T-helper 2 cell (primary cell): ENCODE measurements at places on chromosomes 5 and 9.

- DNase-seq: no peak
These were observed 13.4 kb downstream of the AUH start for GRCh38 chr9:91348191-91348807.

- no peak for DNase-seq
These were observed 68.7 kb upstream of the WDR41 start for GRCh38 chr5:77560677-77561263.

DNA sequence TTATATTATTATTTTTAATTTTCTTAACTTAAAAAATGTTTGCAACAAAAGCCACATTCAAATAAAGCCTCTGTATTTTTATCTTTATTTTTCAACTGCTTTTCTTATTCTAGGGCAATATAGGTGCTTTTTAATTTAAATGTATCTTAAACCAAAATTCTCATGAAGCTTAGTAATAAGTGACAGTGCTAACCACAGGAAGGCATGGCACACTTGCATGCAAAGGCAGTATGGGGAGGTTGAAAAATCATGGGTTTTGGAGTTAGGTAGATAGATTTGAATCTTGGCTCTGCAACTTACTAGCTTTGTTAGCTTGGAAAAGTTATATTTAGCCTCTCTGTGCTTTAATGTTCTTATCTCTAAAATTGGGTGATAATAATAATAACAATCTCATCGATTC, 458.0 kb downstream of the DMAC1 start:
- DNase-seq: no peak

DNA sequence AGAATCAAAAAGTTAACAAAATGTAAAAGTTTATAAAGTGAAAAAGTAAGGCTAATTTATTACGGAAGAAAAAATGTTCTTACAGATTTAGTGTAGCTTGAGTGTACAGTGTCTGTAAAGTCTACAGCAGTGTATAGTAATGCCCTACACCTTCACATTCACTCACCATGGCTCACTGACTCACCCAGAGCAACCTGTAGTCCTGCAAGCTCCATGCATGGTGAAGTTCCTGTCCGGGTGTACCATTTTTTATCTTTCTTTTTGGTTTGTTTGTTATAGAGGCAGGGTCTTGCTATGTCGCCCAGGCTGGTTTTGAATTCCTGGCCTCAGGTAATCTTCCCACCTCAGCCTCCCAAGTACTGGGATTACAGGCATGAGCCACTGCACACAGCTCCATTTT, 93.6 kb downstream of the MED27 start:
- DNase-seq: no peak

DNA sequence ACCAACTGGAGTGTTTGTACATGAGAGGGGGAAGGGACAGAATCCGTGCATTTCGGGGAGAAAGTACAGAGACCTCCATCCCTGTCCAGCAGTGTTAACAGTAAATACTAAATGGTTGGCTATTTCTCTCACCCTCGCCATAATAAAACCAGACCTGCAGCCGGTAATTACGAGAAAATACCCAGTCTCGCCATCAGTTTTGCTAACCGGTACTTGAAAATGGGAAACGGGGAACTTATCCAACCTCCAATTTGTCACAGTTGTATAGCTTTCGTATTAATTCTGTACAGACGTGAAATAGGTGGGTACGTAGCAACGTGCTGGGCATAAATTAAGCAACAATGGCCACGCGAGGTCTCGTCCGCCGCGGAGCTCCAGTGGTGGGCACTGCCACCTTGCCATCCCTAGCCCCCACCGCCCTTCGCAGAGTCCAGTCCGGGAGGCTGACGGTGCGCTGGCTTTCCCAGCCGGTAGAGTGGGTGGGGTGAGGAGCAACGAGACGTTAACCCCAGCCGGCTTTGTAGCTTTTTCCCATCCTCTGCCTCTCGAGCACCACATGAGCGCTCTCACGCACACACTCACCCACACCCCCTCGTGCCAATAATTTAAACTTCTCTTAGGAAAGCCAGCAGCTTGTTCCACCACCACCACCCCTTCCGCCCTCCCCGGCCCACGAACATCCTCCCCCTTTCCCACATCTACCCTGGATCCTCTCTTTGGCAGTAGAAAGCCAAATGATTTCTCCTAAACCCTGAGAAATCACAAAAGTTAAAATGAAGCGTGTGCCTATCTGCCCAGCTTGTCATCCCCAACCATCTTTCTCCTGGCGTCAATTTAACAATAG, 1.8 kb downstream of the ELAVL2 start:
- no peak for DNase-seq

- no peak for DNase-seq
These were observed 285.8 kb upstream of the PCSK5 start for GRCh38 chr9:75604661-75605060.

DNA sequence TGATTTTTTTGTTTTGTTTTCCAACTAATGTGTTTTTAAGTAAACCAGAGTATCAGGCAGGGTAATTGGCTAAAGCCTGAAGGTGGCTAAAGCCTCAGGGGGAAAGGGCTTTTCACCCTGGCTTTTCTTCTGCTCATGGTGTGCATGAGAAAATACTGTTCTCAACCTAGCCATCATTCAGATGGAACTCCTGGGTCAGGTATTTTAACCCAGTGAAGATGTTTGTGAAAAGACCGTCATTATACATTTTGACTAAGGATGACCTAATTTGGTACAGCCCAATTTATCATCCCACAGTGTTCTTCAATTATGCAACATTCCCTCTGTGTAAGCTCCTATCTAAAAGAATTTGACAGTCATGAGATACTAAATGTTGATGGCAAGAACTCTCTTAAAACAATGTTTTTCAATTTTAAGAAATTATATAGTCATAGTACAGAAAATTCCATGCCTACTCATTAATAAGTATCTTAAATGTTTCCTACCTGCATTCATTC, 209.5 kb upstream of the TARS1 start:
- no peak for DNase-seq

DNA sequence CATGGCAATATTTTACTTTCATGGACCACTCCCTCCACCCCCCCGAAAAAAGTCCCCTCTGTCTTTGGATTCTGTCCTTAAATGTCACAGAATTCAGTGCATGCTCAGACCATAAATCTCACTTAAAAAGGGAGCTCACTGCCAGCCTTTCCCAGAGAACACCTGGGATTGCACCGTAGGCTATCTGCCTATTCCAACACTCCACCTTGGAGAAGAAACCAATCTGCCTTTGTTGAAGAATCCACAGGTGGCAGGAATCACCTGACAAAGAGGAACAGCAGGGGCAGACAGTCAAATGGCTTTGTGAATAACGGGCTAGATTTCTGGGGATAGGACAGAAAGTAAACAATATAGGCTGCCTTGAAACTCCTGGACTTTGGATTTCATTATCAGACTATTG, 306.7 kb upstream of the BRINP1 start:
- DNase-seq: no peak

GRCh38 chr5:157890836-157891597, 32.1 kb upstream of the CLINT1 start:
- DNase-seq: no peak

GRCh38 chr5:36669015-36669651, 62.7 kb downstream of the SLC1A3 start:
- DNase-seq: no peak

DNA sequence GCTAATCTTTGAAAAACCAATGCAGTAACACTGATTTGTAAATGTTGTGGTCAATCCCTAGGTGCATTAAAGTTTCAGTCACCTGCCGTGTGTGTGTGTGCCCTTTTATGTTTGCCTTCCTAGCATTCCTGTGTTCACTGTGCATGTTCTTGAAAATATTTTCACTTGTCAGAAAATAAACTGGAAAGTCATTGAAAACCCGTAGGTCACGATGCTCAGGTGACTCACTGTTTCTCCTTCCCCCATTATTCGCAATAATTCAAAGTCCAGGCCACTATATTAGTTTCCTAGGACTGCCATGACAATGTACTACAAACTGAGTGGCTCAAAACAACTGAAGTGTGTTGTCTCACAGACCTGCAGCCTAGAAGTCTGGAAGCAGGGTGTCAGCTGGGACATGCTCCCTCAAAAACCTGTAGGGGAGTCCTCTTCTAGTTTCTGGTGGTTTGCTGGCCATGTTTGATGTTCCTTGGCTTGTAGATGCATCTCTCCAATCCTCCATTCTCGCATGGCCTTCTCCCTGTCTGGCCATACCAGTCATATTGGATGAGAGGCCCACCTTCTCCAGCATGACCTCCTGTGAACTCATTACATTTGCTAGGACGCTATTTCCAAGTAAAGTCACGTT, 29.3 kb downstream of the MARVELD2 start:
- DNase-seq: no peak

GRCh38 chr9:129142138-129142935, 31.1 kb downstream of the PTPA start:
- DNase-seq: no peak

DNA sequence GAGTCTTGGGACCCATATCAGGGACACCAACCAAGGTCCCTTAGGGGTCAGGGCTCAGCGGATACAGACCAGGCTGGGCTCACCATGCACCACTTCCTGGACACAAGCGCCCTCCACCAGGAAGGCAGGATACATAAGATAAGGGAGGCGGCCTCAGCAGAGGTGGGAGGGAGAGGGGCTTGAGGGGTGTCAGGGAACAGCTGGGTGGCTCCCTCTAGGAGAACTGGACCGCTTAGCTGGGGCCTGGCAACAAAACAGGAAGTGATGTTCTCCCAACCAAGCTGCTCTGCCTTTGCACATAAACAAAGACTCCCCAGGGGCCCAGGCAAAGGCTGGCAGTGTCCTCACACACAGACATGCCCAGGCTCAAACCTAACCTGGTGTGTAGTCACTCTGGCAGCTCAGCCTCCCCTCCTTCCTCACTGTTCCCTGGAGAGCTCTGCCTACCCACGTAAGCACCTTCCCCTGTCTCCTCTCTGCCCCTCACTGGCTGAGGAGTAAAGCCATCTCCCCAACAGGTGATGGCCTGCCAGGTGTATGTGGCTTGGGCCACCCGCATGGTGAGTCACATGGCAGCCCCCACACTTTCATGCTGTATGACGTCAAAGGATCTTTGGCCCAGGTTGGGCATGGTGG, 5.8 kb upstream of the BICD2 start:
- DNase-seq: no peak

- no peak for DNase-seq
These were observed 99.1 kb downstream of the PTTG1 start for GRCh38 chr5:160520609-160521391.

GRCh38 chr9:121206516-121207370, 5.1 kb upstream of the RAB14 start:
- no peak for DNase-seq
